ENCODE measurements at places on chromosomes 1 and 21.

DNA sequence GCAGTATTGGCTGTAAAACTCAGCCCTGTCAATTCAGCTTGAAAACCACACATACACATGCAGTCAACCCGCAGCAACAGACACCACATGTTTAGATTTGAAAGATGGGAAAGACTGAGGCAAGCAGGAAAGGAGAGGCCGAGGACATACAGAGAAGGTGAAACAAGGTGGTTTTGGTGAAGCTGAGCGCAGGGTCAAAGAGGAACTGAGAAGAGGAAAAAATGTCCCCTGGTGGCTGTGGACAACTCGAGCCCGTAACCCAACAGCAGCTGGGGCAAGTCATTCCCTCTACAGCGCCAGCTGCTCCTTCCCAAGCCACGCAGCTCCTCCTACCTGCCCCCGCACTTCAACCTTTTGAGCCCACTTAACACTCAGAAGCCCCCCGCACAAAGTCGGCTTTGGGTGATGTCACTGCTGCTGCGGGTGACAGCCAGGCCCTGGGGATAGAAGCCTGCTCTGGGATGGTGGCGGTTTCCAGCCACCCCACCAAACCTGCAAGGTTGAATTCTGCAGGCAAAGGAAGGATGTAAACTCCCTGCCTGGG, 63.0 kb downstream of the KCNN3 start:
- DNase-seq, result no peak

GRCh38 chr1:247079141-247079874, 697 bp upstream of the ZNF670 start:
- DNase-seq, result no peak

- no peak for DNase-seq
Measured at GRCh38 chr1:215128504-215128903, 46.0 kb downstream of the KCNK2 start.

DNA sequence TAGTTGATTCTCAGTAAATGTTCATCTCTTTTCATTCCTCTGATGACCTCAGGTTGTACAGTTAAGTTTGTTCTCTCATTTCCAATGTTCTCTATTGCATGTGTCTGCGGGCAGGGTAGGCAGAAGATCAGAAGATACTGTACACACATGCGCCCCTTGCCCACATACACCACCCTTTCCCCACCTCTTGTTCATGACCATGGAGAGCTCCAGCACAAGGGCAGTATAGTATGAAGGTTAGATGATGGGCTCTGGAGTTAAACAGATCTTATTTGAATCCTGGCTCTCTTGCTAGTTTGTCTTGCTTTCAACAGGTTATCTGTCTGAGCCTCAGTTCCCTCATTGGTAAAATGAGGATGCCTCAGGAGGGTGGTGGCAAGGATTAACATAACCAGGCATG, 17.8 kb upstream of the PLD5 start:
- no peak for DNase-seq

GRCh38 chr1:41866285-41866684, 52.4 kb downstream of the HIVEP3 start:
- DNase-seq, result no peak

DNA sequence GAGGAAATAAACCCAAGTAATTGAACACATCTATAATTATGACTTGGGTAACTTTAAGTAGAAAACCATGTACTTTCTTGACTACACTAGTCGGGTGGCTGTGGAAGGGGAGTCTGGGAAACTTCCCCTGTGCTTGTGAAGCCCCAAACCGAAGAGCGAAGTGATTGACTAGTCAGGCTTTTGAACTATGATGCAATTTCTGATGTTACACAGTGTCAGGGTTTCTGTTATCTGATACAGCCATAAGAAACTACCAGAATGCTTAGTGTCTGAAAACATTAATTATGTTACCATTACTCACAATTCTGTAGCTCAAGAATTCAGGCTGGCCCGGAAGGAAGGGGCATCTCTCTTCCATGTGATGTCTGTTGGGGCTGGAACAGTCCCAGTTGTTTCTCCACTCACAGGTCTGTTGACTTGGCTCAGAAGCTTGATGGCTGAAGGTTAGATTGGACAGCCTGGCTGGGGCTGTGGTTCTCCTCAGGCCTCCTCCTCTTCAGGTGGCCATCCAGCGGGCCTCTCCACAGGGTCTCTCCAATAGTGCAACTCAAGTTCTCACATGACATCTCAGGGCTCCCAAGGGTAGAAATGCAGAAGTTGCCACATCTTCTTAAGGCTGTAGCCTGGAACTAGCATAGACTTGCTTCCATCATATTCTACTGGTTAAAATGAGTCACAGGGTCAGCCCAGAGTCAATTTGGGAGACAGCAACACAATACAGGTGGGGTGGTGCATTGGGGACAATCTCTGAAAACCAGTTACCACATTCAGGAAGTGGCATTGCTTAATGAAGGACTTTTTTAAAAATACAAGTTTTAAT, 8.3 kb upstream of the C8B start:
- no peak for DNase-seq

DNA sequence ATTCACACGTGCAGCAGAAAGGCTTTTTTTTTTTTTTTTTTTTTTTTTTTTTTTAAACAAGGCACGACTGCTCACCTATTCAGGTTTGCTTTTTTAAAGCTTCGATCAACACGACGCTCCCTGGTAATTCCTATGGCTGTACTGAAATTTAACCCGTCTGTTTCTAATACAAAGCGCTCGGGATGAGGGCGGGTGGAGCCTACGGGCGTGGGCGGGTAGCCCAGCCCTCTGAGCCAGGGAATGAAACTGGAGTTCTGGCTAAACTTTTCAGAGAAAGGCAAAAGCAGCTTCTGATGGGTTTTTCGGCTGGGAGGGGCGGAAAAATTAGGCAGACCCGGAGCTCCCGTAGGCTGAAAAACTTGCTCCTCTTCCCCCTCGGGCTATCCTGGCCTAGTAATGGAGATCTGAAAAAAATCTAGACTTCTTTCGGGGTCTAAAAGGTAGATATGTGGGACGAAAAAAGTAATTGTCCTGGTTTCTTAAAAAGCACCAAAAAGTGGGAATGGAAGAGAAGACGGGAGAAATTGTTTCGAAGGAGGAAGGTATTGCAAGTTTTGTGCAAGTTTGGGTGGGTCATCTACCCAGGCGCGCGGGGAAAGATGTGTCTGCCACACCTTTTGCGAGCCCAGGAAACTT, 7.4 kb downstream of the NR5A2 start:
- no peak for DNase-seq

- DNase-seq, result no peak
Measured at GRCh38 chr1:27026621-27027574, 14.2 kb upstream of the TENT5B start.

Data from stimulated activated CD4-positive, alpha-beta T cell treated with anti-CD3 and anti-CD28 coated beads, Interleukin-4, amount 100 ng/mL, for 24 hours (primary cell).